Stimulated activated CD8-positive, alpha-beta memory T cell treated with anti-CD3 and anti-CD28 coated beads, Interleukin-7, amount 100 ng/mL, for 1 hour (primary cell): ENCODE measurements at places on chromosomes 3 and 15.

DNA sequence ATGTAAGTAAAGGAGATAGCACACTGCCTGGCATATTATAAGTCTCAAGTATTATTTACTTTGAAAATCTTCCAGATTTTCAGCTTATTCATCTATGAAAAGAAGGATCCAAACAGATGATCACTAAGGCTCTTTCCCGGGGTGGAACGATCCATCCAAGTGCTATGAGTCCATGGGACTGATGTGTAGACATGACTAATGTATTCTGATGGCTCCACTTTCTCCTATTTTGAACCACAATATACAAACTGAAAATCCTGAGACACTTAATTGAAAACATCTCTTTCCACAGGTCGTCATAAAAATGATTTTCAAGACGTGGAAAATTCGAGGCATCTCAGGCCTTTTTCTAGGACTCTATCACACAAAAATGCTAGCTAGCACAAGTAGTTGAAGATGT is 33.4 kb upstream of the CHRM5 start:
- DNase-seq: no peak

GRCh38 chr3:58249358-58250092 is 11.9 kb downstream of the ABHD6 start:
- no peak for DNase-seq

GRCh38 chr15:74302821-74303359 is 64.6 kb downstream of the CYP11A1 start:
- DNase-seq: no peak

DNA sequence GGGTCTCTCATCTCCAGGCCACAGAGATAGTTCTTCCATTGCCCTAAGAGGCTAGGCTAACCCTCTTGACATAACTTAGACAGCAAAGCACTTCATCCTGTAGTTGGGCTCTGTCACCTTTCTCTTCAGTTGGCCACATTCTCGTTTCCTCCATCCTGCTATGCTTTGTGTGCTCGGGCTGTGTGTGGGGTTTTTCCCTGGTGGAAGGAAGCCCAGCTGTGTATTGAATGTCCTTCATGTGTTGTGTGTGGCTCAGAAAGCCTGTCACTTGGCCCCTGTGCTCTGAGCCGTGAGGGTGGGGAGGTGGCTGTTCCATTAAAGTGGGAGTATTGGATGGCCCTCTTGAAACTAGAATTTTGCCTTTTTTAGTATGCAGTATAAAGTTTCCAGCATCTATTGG is 8.8 kb upstream of the EXOG start:
- DNase-seq: no peak

- no peak for DNase-seq
Observed at GRCh38 chr3:24802614-24803013, 308.0 kb upstream of the THRB start.

DNA sequence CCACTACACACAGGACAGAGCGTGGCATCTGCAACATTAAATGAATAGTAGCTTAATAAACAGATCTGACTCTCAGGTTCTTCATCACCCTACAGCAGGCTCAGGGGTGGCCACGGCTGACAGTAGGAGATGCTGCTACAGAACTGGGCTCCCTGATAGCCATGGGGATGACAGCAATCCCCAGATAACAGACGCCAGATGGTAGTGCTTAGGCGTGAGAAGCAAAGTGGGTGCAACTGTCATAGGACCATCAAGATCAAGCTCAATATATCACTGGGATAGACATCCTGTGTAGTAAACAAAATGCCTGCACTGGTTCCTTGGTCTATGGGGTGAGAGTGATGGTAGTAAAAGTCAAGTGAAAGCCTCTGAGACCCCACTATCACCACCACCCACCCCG is 2.6 kb upstream of the TPRA1 start:
- no peak for DNase-seq

GRCh38 chr15:68674975-68675374 is 96.2 kb downstream of the CORO2B start:
- no peak for DNase-seq

DNA sequence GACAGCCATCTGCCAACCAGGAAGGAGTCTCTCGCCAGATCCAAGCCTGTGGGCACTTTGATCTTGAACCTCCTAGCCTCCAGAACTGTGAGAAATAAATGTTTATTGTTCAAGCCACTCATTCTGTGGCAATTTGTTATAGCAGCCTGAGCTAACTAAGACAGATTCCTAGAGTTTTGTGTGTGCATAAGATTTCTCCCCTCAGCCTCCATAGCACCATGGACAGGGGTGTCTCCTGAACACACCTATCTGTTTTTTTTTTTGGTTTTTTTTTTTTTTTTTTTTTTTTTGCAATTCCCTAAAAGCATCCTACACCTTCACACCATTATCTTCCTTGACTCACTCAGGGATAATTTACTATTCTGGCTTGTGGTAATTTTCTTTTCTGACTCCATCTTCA is 768.5 kb downstream of the NR2F2 start:
- no peak for DNase-seq

DNA sequence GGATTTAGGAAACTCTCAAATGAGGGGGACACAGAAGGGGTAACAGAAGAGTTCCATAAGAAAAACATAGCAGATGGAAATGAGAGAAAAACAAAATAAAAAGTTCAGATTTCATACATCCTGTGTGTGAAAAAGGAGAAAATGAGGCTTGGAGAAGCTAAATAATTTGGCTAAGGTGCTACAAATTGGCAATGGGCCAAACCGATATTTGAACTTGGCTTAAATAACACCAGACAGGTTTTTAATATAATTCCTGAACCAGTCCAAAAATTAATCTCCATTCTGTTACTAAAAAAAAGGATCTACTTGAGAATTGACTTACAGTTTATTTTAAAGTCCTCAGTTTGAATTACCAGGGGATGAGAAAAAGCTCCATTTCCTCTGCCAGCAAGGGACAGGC is 342.9 kb upstream of the DPH6 start:
- DNase-seq: no peak

GRCh38 chr3:134885877-134886621 is 91.0 kb downstream of the EPHB1 start:
- no peak for DNase-seq

- DNase-seq: no peak
Observed at GRCh38 chr3:161423911-161424522, 52.7 kb upstream of the SPTSSB start.

DNA sequence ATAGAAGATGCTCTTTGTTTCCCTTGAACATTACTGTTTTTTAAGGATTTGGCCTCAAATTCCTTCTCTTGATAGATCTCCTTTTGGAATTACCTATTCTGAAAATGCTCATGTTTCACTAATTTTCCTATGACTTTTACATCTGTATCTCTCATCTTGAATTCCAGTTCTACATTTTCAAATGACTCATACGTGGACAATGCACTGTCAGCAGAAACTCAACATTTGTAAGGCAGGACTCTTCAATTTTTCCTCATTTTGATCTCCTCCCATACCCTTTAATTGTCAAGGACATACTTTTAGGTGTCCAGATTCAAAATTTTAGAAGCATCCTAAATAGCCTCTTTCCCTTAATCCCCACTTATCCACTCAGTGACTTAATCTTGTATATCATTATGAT is 341.0 kb upstream of the RASGRP1 start:
- no peak for DNase-seq
